Upper lobe of left lung (tissue), 6 donors: ENCODE measurements at places on chromosomes 3 and 15. TPM values are rescaled to one million over a fixed set of nuclear protein-coding genes. Genes with fewer than 3 reads are reported as not detected.
A peak's percentile ranks its signal among the peaks of the same experiment; 100 is the strongest.

DNA sequence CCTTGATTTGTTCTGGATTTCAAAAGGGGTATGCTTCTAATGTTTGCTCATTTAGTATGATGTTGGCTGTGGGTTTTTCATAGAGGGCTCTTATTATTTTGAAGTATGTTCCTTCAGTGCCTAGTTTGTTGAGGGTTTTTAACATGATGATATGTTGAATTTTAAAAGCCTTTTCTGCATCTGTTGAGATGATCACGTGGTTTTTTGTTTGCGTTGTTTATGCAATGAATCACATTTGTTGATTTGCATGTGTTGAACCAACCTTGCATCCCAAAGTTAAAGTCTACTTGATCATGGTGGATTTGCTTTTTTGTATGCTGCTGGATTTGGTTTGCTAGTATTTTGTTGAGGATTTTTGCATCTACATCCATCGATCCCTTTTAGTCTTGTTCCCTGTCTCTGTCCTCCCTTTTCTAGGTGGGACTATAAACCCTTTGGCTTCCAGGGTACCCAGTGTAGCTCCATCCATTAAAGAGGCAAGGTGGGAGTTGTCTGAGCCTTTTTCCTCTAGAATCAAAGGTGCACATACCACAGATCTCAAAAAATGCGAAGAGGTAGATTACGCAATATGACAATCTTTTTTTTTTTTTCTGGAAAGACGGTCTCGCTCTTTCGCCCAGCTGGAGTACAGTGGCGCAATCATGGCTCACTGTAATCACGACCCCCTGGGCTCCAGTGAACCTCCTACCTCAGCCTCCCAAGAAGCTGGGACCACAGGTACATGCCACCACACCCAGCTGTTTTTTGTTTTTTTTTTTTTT is 221.6 kb upstream of the UBE2E1 start:
- H3K4me1 ChIP-seq: no peaks in the 10 kb centered on the region
- no peak overlapping the region for H3K27ac ChIP-seq
- H3K27me3 ChIP-seq: no peaks in the 10 kb centered on the region
- no peak overlapping the region for H3K4me3 ChIP-seq
- no peaks in the 10 kb centered on the region for H3K36me3 ChIP-seq

Gene ALDH1A2
- total RNA-seq: 3.6 TPM

GRCh38 chr3:189561256-189561655 is 69.9 kb upstream of the TP63 start:
- no peak overlapping the region for H3K27ac ChIP-seq
- no peaks in the 10 kb centered on the region for H3K36me3 ChIP-seq

Gene FES
- total RNA-seq: 33.4 TPM

DNA sequence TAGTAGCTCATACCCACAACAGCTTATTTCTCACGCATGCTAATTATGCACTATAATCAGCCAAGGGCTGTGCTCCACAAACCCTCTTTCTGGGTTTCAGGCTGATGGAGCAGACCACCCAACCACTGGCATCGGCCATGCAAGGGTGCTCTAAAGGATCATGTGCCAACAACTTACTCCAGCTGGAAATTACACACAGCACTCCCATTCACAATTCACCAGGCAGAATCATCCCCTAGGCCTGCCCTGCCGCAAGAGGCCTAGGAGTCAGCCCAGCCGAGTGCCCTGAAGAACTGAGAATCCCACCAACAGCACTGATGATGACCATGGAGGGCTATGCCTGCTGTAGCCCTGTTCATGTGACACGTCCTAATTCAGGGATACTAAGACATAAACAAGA is 216.2 kb upstream of the CHRNA7 start:
- H3K27me3 ChIP-seq: no peaks in the 10 kb centered on the region
- no peak overlapping the region for H3K27ac ChIP-seq
- H3K36me3 ChIP-seq: no peaks in the 10 kb centered on the region
- H3K4me3 ChIP-seq: no peak overlapping the region
- no peaks in the 10 kb centered on the region for H3K4me1 ChIP-seq
- DNase-seq: no peak

DNA sequence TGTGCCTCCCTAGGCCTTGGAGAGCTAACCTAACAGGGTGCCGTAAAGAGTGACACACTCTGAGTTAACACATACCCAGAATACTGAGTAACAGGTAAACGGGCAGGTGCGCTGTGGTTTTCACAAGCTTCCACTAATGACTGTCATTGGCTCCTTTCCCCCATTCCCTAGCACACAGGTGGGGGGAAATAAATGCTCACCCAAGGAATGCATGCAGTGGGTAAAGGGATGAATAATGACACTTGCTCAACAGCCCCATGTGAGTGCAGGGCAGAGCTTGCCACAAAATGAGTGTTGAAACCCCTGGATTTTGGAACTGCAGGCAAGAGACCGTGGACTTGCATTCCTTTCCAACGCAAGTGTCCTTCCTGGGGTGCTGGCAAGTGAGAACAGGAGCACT is 57.6 kb downstream of the ADAMTS17 start:
- H3K4me3 ChIP-seq: no peak overlapping the region
- no peaks in the 10 kb centered on the region for H3K36me3 ChIP-seq
- DNase-seq: no peak
- no peaks in the 10 kb centered on the region for H3K4me1 ChIP-seq

DNA sequence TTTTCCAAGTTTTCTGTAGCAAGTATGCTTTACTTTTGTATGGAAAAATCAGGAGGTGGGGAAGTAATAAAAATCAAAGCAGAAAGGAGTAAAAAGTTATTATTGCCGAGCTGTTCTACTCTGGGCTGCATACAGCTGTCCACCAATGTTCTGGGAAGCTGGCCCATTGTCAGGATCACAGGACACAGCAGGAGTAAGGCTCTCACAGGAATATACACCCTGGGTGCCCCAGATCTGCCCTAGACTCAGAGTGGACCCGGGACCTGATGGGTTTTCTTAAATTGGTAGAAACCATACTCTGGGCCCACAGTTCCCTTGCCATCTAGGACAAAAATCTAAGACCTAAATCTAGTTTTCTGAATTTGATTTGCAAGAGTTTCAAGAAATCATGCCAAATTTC is 60.4 kb downstream of the TNIK start:
- no peak overlapping the region for H3K4me3 ChIP-seq
- no peak overlapping the region for H3K27ac ChIP-seq
- H3K4me1 ChIP-seq: no peaks in the 10 kb centered on the region

- peak; percentile 90 for DNase-seq
- H3K27ac ChIP-seq: peak overlapping the region; percentile 97
- no peaks in the 10 kb centered on the region for H3K27me3 ChIP-seq
- H3K4me1 ChIP-seq: peaks cover 64% of the 10 kb centered on the region
- H3K4me3 ChIP-seq: no peak overlapping the region
These were observed 17.2 kb upstream of the ANKDD1A start for GRCh38 chr15:64894395-64895056.
